Stimulated activated naive CD4-positive, alpha-beta T cell treated with Interleukin-2 at 50 U/mL for 16 hours (primary cell): ENCODE measurements at places on chromosomes 6 and 20.

DNA sequence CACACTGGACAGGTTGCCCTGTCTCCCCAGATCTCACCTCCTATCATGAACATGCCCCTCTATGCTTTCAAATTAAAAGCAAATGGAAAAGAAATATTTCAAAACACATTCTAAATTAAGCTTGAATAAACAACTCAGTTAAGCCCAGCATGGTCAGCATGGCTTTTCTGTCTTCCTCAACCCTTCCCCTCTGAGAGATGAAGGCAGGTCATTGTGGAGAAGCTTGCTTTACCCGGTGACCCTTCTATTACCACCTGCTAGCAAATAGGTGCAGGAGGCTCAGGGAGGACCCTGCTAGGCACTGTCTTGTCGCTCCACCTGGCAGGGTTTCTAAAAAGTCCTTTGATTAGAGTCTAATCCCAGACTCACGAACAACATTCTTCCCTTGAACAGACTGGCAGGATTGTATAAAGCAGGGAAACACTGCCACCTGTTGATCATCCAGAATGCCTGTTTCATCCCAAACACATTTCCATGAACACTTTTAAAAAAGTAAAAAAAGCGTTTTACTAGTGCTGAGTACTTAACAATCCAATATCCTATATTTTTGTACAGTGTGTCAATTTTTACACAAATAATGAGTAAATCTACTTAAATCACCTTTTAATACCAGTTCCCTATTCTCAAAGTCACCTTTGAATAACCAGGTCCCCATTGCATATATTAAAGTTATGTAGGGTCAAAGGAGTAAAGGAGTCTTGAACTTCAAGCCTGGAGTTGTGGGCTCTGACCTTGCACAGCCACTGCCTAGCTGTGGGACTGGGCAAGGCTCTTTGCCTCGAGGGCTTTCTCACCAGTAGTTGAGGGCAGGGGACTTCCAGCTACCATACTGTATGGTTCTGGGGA, 75.5 kb downstream of the GPR6 start:
- DNase-seq = no peak

DNA sequence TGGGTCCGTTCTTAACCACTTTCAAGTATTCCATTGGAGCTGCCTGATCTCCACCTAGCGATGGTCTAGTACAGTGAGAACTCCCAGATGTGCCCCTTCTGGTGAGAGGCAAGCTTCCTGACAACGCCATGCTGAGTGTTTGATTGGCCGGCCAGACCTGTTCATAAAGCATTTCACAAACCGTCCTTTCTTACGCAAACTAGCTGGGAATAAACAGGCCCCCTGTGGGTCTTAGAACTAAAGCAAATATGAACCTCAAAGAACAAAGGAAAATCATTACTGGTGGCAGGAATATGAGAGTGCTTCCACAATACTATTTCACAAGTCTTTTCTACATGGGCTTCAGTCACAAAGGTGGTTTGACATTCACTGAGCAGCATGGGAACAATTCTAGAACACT, 15.6 kb upstream of the GCNT2 start:
- DNase-seq = no peak

DNA sequence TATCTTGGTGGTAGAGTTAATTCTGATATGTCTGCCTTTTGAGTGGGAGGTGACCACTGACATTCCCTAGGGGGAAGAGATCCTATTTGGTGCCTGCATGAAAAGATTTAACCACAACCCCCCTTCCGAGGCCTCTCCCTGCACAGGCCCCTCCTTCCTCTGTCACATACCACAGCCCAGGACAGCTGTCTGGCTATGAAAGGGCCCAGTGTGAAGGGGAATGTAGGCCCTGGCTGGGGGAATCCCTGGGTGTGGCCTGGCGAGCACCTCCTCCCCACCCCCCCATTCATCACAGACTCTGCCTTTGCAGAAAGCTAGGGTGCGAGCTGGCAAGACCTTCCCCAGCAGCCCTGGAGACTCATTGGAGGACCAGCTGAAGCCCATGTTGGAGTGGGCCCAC, 27.4 kb upstream of the MAPRE1 start:
- DNase-seq = no peak

- DNase-seq = no peak
Measured at GRCh38 chr20:53994088-53994487, 76.3 kb downstream of the BCAS1 start.

- no peak for DNase-seq
Measured at GRCh38 chr6:133392641-133393040, 151.5 kb downstream of the EYA4 start.

GRCh38 chr6:11080296-11080695, 13.3 kb upstream of the SMIM13 start:
- DNase-seq = no peak

DNA sequence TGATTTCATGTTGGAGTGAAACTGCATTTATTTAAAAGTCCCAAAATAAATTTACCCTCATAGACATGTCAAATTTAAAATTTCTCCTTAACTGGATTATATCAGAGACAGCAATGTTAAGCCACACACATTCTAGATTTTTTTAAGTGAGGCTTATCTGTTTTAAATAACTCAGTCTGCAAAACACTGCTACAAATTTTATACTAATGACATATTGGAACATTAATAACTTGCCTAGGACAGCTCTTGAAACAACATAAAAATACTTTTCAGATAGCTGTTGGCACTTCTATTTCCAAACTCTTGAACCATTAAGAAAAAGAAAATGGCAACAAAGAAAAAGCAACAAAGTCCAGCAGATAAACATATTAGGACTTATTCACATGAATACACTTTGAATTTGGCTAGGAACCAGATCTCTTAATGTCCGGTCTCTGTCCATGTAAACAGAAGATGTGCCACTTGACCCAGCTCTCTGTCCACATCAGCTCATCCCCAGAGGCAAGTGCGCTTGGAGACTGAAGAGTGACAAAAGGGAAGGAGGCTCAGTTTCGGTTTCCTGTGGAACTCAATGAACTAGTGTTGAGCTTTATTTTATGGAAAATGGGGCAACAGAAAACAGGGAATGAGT, 219.3 kb upstream of the THBS2 start:
- no peak for DNase-seq

DNA sequence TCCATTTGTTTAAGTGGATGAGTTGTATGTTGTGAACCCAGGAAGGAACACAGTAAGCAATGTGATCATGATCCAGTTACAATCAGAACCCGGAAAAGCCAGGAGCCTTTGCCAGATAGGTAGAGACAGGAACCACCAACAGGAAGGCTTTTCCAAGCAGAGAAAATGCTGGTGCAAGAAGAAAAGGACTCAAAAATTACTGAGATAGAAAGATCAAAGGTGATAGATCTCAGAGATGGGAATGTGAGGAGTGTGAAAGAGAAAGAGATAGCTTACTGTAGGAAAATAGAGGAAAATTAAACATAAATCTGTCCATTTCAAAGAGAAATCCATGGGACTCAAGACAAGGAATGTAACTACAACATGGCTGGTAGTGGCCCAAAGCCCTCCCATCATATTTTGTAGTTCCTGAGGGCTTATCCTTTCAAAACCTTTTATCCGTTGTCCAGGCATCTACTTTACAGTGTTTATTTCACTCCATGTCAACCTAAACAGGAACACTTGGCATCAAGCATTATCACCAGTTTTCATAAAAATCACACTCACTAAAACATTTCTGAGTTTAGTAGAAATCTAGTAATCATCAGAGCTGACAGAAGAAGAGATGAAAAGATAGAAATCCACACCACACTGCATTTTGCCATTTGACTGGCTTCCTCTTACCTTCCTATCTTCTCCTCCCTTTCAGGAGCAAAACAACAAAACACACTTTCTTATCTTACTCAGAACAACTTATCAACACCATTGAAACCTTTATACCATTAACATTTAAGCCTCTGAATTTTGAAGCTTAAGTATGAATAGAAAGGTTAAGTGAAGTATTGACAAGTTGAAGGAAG, 44.5 kb upstream of the STXBP5 start:
- no peak for DNase-seq

GRCh38 chr6:35015996-35016395, 125.1 kb downstream of the TCP11 start:
- no peak for DNase-seq

DNA sequence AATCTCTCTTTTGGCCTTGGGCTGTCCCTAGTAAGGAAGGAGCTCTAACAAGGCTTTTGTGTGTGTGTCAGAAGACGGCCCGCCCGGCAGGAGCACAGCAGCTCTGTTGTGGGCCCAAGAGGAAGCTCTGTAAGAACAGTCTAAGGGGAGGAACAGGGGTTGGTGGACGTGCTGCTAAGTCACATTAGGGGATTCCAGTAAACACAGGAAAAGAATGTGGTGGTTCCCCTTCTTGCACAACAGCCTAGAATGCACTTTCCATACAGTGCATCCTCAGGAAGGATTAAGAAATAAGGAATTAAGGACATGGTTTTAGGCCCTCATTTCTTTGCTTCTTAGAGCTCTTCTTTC, 114.5 kb downstream of the RNF144B start:
- DNase-seq = no peak

DNA sequence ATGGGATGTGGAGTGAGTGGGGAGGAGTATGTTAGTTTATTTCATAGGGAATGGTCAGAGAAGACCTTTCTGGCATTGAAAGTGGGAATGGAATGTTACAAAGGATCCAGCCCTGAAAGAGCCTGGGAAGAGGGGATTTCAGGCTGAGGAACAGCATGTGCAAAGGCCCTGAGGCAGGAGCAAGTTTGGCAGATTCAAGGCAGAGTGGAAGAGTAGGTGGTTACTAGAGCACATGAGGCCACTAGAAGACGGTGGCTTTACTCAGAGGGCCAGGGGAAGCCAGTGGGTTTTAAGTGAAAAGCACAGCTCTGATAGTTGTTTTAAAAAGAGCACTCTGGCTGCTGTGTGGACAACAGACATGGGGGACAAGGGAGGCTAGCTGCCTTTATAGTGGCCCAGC, 227.2 kb downstream of the ZMYND8 start:
- DNase-seq = no peak

DNA sequence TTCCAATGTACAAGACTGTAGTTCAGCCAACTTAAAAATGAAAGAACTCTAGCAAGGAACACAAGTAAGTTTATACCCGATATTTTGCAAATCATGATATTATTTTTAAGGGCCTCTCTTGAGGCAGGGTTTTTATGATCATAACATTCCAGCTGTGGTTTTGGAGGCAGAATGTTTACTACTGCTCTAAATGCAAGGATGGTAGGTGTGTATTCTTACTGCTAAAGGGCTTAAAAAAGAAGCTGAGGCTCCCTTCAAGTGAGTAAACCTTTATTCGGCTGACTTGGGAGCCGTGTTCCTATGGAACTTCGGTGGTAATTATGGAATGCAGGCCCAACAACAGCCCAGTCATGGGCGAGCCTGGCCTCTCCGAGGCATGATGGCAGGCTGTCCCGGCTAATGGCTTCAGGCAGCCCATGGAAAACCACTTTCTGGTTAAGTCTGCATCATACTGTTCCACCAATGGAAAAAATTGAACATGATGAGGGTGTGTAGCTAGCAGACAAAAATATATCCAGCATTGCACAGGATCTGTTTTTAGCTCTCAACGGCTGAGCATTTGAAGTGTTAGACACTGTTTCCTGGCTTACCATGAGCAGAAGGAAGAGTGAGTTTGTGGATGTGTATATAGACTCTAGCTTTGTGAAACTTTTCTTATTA, 111.5 kb downstream of the TIAM2 start:
- no peak for DNase-seq

DNA sequence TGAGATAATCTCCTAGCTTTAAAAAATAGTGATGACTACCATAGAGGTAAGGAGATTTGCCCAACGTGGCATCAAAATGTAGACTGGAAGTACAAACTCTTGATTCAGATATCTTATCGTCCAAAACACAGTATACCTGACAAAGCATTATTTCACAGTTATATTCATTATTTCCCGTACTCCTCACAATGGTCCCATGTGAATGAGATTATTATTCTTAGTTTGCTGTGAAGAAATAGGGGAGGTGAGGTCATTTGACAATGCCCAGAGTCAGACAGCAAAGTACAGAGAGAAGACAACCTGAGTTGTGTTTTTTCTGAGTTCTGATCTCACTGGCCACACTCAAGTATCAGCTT, 1.2 kb upstream of the TFB1M start:
- DNase-seq = no peak

DNA sequence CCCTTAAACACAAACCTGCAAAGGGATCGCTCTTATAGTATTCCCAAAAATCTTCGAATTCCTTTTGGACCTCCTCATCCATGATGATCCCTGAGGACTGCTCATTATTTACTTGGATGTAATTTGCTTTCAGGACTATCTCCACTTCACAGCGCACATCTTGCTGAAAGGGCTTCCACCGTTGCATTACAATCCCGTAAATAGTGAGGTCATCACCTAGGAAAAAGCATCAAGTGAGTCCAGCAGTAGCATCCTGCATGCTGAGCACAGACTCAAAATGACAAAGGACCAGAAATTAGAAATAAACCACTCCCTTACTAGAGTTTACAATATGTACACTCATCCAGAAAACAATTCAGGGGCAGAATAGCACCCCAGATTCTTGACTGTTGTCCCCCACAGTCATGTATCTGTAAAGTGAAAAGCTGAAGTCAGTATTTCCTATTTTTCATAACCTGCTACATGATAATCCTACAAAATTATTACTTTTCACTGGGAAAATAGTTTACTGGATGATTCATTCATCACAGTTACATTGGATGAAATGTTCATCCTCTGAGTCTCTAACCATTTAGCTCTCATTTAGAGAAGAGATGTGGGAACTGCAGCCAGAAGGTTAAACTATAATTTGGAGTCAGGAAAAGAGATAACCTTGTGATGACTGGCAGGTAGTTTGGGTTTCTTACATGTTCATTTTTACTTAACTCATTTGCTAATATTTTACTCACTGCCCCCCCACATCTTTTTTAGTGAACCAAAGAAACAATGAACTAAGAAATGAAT, 17.2 kb downstream of the MCM9 start:
- DNase-seq = no peak

GRCh38 chr20:41342474-41343464, 2.1 kb downstream of the LPIN3 start:
- DNase-seq = no peak

DNA sequence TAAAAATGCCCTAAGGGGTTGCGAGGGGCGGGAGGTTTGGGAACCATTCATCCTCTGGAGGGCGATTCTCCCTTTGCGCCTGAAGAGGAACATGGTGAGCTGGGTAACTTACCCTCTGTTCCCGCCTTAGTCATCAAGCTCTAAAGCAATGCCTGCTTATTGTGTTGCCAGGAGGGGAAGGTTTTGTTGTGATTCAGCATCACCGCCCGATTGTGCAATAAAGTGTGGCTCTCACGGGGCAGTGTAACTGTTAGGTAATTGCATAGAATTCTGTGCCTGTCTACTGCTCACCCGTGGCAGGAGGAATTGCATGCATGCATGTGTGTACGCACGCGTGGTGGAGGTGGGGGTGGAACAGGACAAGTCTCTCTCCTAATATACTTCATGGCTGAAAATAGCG, 95.5 kb upstream of the AGPAT4 start:
- no peak for DNase-seq

DNA sequence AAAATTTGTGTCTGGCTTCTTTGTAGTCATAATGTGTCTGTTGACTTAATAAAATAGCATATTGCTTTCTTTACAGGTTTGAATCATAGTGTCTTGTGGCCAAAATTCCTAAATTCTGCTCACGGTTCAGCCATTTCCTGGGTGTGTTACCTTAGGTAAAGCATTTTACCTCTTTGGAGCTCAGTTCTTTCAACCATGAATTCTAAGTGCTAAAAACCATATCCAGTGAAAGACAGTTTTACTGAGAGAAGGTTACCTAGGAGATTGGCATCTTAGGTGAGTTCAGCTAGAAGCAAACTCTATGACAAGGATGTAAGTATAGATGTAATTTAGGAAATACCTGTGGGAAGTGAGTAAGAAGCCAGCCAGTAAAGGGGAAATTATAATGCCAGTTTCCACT, 20.7 kb downstream of the CRYBG1 start:
- DNase-seq = no peak

GRCh38 chr6:153553627-153554026, 422.5 kb upstream of the RGS17 start:
- DNase-seq = no peak

- no peak for DNase-seq
Measured at GRCh38 chr20:19823216-19823615, 65.2 kb downstream of the RIN2 start.
